ENCODE measurements at places on chromosomes 2 and 18.

DNA sequence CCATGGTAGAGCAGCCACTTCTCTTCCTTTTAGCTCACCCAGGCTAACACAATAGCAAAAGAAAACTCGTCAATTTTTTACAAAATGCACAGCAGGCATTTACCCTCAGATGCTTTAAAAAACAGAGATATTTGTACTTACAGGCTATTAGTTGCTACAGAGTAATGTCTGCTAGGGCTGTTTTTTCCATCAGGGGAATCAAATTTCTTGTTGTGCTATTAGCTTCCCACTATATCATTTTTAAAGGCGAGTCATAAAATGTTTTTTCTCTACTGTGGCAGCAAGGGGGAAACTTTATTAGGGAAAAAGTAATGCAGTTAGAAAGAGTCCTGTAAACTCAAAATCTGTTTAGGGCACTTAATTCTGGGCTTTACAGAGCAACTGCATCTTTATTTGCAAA is 277.9 kb upstream of the THSD7B start:
- no peak for DNase-seq

GRCh38 chr2:26848336-26849055 is 564 bp downstream of the DPYSL5 start:
- no peak for DNase-seq

DNA sequence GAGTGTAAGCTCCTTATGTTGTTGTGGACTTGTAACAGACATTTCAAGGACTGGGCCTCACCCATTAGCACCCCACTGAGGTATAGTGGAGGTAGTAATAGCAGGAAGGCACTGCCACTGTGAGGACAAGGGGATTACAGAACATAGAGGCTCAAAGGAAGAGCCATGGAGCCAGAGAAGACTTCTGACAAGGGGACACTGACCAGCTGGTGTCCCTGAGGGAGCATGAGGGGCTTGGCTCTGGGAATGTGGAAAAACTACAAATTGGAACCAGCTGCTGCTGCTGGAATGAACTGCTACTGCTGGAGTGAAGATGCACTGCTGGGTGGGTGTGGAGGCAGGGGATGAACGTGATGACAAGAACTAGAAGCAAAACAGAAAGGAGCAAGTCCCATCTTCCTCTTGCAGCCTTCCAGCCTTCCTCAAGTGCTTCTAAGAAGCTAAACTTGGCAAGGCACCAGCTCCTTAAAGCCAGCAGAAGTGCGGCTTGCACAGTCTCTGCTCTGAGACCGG is 167.3 kb upstream of the NOSTRIN start:
- DNase-seq, result peak; percentile 71

- no peak for DNase-seq
These were observed 226.8 kb upstream of the RAB6C start for GRCh38 chr2:129752686-129753085.

DNA sequence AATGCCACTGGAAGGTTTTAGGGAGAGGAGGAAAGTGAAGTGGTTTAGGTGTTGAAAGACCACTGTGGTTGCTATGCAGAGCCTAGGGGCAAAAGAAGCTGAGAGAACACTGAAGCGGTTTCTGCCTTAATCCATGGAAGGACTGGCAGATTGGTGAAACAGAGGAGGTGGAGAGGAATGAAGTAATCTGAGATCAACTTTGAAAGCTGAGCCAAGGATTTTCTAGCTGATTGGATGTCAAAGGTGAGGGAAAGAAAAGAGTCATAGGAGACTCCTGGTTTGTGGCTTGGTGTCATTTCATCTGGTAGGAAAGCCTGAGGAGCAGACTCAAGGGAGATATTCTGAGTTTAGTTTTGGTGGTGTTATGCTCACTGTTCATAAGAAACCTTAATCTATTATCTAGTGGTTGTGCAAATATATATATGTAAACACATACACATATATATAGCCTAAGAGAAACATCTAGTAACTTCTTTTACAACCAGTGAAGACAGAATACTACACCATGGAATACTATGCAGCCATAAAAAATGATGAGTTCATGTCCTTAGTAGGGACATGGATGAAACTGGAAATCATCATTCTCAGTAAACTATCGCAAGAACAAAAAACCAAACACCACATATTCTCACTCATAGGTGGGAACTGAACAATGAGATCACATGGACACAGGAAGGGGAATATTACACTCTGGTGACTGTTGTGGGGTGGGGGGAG is 134.1 kb upstream of the CREB1 start:
- DNase-seq, result no peak

DNA sequence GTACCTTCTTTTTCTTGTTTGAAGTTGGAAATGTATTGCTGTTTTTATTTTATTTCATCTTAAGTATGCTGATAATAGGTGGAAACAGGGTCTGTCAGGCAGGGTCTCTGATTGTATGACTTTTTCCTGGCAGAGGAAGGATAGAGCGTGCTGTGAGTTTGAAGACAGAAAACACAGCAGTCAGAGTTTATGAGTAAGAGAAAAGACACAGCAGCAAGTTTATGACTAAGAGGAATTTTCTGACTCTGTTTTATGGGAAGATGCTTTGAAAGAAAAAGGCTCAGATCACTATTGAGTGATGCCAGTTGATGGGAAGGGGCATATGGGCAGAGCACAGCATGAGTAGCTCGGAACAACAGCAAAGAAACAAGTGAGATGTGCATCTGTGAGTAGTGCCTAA is 379.1 kb downstream of the MEIS1 start:
- no peak for DNase-seq

GRCh38 chr2:29106980-29107388 is 8.2 kb upstream of the CLIP4 start:
- DNase-seq, result no peak

DNA sequence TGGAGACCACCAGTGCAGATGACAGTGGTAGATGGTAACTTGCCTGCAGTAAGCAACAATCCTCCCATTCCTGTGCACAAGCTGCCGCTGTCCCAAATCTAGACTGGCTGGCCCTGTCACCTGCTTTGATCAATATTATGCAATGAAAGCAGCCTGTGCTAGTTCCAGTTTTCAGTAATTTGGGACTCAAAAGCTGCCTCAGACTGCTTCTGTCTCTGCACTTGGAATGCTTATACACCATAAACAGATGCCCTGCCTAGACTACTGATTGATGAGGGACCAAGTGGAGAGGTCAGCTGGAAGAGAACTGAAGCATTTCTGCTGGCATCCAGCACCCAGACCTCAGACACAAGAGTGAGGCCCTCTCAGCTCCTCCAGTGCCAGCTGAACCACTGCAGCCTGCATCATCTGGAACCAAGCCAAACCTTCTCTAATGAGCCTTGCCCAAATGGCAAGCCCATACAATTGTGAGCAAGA is 24.9 kb downstream of the CCBE1 start:
- no peak for DNase-seq

- no peak for DNase-seq
These were observed 29.4 kb upstream of the FN1 start for GRCh38 chr2:215465256-215465655.

DNA sequence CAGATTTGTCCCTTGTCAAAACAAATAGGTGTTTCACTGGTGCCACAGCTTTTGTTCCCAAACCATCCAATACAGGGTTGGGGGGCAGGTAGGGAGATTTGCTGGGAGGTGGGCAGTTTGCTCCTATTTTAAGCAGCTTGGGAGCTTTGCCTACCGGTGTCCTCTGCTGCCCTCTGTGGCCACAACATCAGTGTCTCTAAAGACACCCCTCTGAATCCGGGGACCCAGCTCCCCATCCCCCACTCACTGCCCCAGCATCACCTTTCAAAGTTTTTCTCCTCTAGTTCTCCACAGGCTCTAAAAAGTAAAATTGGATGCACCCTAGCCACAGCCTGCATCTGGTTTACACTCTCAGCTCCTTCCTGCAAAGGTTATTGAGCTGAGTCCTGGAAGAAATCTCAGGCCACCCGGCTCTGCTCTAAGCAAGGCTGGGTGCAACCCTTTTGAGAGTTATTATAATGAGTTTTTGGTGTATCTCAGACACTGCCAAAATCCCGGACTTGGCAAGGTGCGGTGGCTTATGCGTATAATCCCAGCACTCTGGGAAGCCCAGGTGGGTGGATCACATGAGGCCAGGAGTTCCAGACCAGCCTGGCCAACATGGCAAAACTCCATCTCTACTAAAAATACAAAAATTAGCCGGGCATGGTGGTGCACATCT is 2.9 kb upstream of the EPAS1 start:
- DNase-seq, result no peak

- no peak for DNase-seq
These were observed 162.1 kb downstream of the ZEB2 start for GRCh38 chr2:144357623-144358373.

Data from tibial artery (tissue), 4 donors.